Spinal cord (tissue), 10 donors: ENCODE measurements at places on chromosomes 12 and 14. TPM values are rescaled to one million over a fixed set of nuclear protein-coding genes. Genes with fewer than 3 reads are reported as not detected.

Gene TMEM229B
- 56.0 TPM for polyA plus RNA-seq

Gene SPIC
- polyA plus RNA-seq, result not detected

Gene HOXC12
- polyA plus RNA-seq, result not detected

Gene KCNC2
- 13.3 TPM for polyA plus RNA-seq

Gene RASSF9
- 3.0 TPM for polyA plus RNA-seq

Gene TTC6
- polyA plus RNA-seq, result 2.0 TPM

Gene DPPA3
- polyA plus RNA-seq, result not detected

Gene DHRS4L2
- polyA plus RNA-seq, result 17.0 TPM

Gene TAS2R50
- polyA plus RNA-seq, result 0.17 TPM

DNA sequence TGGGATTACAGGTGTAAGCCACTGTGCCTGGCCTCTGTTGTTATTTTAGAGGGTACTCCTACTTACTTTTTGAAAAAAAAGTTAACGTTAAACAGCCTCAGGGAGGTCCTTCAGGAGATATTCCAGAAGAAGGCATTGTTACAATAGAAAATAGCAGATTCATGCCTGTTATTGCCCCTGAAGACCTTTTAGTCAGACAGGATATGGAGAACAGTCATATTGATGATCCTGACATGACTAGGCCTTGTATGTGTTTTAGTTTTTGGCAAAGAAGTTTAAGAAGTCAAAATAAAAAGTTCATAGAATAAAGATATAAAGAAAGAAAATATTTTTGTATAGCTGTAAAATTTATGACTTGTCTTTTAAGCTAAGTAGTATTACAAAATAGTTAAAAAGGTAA lies 45.3 kb downstream of the WASHC3 start:
- H3K27me3 ChIP-seq, result no peaks in the 10 kb centered on the region
- no peak overlapping the region for H3K4me3 ChIP-seq
- H3K36me3 ChIP-seq, result no peaks in the 10 kb centered on the region
- H3K4me1 ChIP-seq, result no peaks in the 10 kb centered on the region

- no peaks in the 10 kb centered on the region for H3K36me3 ChIP-seq
- H3K27me3 ChIP-seq, result peaks cover 8% of the 10 kb centered on the region
- H3K4me3 ChIP-seq, result no peak overlapping the region
- no peak for DNase-seq
- no peak overlapping the region for H3K27ac ChIP-seq
- peaks cover 23% of the 10 kb centered on the region for H3K4me1 ChIP-seq
Observed at GRCh38 chr14:69553252-69553651, 21.4 kb downstream of the CCDC177 start.

GRCh38 chr12:123067654-123068053 lies 83.2 kb downstream of the PITPNM2 start:
- peaks cover 52% of the 10 kb centered on the region for H3K4me1 ChIP-seq
- no peak for DNase-seq
- H3K36me3 ChIP-seq, result peaks cover 5% of the 10 kb centered on the region
- H3K27ac ChIP-seq, result no peak overlapping the region

DNA sequence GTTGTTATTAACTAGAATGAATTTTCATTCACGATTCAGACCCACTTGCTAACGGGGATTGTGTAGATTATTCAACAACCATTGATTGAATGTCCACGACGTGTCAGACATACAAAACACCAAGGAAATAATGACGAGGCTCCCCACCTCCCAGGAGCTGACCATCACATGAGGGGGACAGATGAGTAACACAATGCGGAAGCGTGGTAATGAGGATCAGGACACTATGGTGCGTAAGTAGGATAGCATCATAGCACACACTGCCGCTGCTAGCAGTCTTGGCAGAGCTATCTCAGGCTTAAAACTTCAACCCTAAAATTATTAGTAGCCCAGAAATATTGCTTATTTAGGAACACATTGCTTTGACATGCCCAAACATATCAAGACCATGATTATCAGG lies 265.8 kb downstream of the EGLN3 start:
- peaks cover 3% of the 10 kb centered on the region for H3K36me3 ChIP-seq
- H3K27me3 ChIP-seq, result no peaks in the 10 kb centered on the region
- no peak overlapping the region for H3K27ac ChIP-seq
- H3K4me3 ChIP-seq, result no peak overlapping the region
- H3K4me1 ChIP-seq, result no peaks in the 10 kb centered on the region

GRCh38 chr12:29733060-29733459 lies 50.7 kb downstream of the TMTC1 start:
- no peak for DNase-seq
- H3K36me3 ChIP-seq, result peaks cover 2% of the 10 kb centered on the region
- H3K4me1 ChIP-seq, result no peaks in the 10 kb centered on the region
- H3K27me3 ChIP-seq, result no peaks in the 10 kb centered on the region
- no peak overlapping the region for H3K4me3 ChIP-seq

- no peaks in the 10 kb centered on the region for H3K27me3 ChIP-seq
- H3K4me1 ChIP-seq, result peaks cover 14% of the 10 kb centered on the region
- H3K4me3 ChIP-seq, result no peak overlapping the region
- DNase-seq, result no peak
Observed at GRCh38 chr14:34134484-34134883, 183.6 kb upstream of the EGLN3 start.

GRCh38 chr12:71011261-71011660 lies 90.7 kb upstream of the PTPRR start:
- H3K4me3 ChIP-seq, result no peak overlapping the region
- no peaks in the 10 kb centered on the region for H3K36me3 ChIP-seq
- no peak overlapping the region for H3K27ac ChIP-seq
- H3K27me3 ChIP-seq, result no peaks in the 10 kb centered on the region
- no peak for DNase-seq
- no peaks in the 10 kb centered on the region for H3K4me1 ChIP-seq

DNA sequence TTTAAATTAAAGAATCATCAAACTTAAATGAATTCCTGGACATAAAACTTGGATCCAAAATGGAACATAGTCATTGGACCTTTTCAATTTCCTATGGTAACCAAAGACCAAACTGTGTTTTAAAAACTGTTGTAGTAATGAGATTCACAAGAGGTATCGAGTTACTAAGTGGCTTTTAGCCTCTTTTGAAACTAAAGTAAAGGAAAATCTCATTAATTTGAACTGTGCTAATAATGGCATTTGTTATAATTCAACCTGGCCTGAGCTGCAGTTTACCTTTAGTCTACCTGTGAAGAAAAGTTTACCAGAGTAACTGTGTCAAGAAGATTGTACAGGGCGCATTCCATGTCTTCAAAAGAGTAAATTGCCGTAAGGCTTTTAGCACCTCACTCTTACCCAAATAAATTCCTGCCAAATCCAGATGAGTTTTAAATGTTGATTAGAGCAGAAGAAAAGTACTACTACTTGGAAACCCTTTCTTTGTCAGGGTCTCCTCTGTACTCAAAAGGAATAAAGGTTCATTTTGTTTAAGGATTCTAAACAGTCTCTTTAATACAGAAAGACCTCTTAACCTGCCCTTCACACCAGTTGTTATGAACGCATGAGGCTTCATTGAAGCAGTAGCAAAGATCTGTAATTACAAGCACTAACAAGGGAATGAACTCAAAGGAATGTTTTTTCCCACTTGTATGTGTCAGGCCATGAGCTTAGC lies 17.1 kb upstream of the MED13L start:
- H3K4me1 ChIP-seq, result peaks cover 5% of the 10 kb centered on the region
- no peaks in the 10 kb centered on the region for H3K27me3 ChIP-seq
- no peak for DNase-seq
- no peak overlapping the region for H3K4me3 ChIP-seq
- no peaks in the 10 kb centered on the region for H3K36me3 ChIP-seq

GRCh38 chr12:132926415-132926833 lies 29.7 kb downstream of the ZNF605 start:
- H3K36me3 ChIP-seq, result peaks cover 26% of the 10 kb centered on the region
- H3K4me1 ChIP-seq, result no peaks in the 10 kb centered on the region
- H3K4me3 ChIP-seq, result no peak overlapping the region
- no peak overlapping the region for H3K27ac ChIP-seq
- no peak for DNase-seq
- H3K27me3 ChIP-seq, result no peaks in the 10 kb centered on the region

DNA sequence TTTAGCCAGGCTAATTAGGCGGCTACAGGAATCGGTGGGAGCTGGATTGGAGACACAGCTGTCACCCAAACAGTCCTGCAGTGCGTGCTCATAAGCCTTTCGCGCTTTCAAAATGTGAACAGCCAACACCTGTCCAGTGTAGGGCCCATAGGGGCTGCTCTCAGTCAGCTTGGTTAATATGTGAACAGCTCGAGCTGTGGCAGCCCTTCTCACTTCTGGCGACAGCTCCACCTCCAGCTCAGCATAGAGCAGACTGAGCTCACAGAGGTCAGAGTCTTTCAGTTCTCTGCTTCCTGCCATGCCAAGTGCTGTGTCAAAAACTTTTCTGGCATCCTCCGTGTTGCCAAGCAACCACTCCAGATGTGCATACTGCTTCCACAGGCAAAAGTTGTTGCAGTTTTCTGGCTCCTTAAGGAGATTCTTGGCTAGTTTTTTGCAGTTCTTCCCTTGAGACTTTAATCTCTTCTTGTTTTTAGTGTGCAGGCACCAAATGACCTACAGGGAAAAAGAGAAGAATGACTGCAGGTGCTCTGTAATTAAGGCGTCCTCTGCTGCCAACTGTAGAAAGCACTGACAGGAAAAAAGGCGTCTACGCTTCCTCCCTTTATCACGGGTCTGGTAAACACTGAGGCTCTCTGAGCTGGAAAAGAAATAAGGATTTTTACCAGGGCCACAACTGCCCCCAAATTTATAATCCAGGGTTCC lies 32.5 kb downstream of the PSMC1 start:
- H3K27me3 ChIP-seq, result no peaks in the 10 kb centered on the region
- H3K4me1 ChIP-seq, result peaks cover 19% of the 10 kb centered on the region
- peaks cover 53% of the 10 kb centered on the region for H3K36me3 ChIP-seq

DNA sequence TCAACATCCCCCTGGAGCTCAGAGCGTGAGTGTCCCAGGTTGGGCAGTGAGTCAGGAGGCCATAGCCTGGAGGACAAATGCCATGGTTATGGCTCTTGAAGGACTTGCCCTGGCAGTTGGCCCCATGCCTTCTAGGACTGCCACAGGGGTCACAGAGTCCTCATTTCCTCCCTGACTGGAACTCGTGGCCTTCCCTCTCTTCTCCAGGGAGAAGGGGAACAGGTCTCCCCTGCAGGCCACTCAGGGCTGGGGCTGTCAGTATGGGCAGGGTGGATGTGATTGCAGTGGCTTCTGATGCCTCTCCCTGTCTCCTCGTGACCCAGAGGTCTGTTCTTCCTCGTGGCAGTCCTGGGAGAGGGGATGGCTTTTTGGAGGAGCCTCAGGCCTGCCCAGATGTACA lies 70.7 kb downstream of the ADCK1 start:
- H3K36me3 ChIP-seq, result peaks cover 7% of the 10 kb centered on the region
- no peak for DNase-seq
- no peaks in the 10 kb centered on the region for H3K27me3 ChIP-seq
- H3K4me1 ChIP-seq, result peaks cover 6% of the 10 kb centered on the region
- no peak overlapping the region for H3K27ac ChIP-seq
- no peak overlapping the region for H3K4me3 ChIP-seq

- peak overlapping the region; percentile 58 for H3K27ac ChIP-seq
- H3K36me3 ChIP-seq, result no peaks in the 10 kb centered on the region
- peak overlapping the region; percentile 14 for H3K4me3 ChIP-seq
Observed at GRCh38 chr12:116657921-116658495, 79.9 kb downstream of the SPRING1 start.

GRCh38 chr12:3127832-3128231 lies 50.7 kb downstream of the TSPAN9 start:
- no peak overlapping the region for H3K27ac ChIP-seq
- H3K4me3 ChIP-seq, result no peak overlapping the region
- no peaks in the 10 kb centered on the region for H3K27me3 ChIP-seq
- no peaks in the 10 kb centered on the region for H3K36me3 ChIP-seq
- peaks cover 20% of the 10 kb centered on the region for H3K4me1 ChIP-seq
- no peak for DNase-seq

DNA sequence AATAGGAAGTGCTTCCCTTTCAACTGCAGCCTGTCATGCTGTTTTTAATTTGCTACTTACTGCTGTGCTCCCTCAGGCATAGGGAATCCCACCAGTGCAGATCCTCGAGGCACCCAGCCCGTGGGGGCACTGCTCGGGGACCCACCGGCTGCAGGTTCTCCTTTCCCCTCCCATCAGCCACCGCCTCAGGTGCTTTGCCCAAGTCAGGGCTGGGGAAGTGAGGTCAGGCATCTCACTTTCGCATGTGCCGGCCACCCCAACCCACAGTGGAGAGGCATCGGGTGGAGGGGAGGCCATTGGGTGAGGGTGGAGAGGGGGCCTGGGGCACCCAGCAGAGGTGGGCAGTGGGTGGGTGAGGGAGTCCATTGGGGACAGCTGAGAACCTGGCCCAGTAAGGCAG lies 41.9 kb upstream of the MAX start:
- no peak for DNase-seq
- no peaks in the 10 kb centered on the region for H3K4me1 ChIP-seq
- no peaks in the 10 kb centered on the region for H3K36me3 ChIP-seq
- H3K27ac ChIP-seq, result no peak overlapping the region

- H3K4me1 ChIP-seq, result peaks cover 95% of the 10 kb centered on the region
- no peak overlapping the region for H3K4me3 ChIP-seq
- H3K36me3 ChIP-seq, result peaks cover 15% of the 10 kb centered on the region
Observed at GRCh38 chr12:113244047-113244460, 22.8 kb downstream of the TPCN1 start.

- H3K4me3 ChIP-seq, result no peak overlapping the region
- H3K36me3 ChIP-seq, result no peaks in the 10 kb centered on the region
- no peaks in the 10 kb centered on the region for H3K27me3 ChIP-seq
- no peak for DNase-seq
- no peaks in the 10 kb centered on the region for H3K4me1 ChIP-seq
Observed at GRCh38 chr12:68957273-68957672, 24.3 kb upstream of the CPM start.

GRCh38 chr14:81565441-81566290 lies 32.0 kb upstream of the SEL1L start:
- H3K36me3 ChIP-seq, result no peaks in the 10 kb centered on the region
- DNase-seq, result peak; percentile 92
- H3K27ac ChIP-seq, result no peak overlapping the region
- H3K4me1 ChIP-seq, result no peaks in the 10 kb centered on the region
- H3K27me3 ChIP-seq, result no peaks in the 10 kb centered on the region
- H3K4me3 ChIP-seq, result no peak overlapping the region

DNA sequence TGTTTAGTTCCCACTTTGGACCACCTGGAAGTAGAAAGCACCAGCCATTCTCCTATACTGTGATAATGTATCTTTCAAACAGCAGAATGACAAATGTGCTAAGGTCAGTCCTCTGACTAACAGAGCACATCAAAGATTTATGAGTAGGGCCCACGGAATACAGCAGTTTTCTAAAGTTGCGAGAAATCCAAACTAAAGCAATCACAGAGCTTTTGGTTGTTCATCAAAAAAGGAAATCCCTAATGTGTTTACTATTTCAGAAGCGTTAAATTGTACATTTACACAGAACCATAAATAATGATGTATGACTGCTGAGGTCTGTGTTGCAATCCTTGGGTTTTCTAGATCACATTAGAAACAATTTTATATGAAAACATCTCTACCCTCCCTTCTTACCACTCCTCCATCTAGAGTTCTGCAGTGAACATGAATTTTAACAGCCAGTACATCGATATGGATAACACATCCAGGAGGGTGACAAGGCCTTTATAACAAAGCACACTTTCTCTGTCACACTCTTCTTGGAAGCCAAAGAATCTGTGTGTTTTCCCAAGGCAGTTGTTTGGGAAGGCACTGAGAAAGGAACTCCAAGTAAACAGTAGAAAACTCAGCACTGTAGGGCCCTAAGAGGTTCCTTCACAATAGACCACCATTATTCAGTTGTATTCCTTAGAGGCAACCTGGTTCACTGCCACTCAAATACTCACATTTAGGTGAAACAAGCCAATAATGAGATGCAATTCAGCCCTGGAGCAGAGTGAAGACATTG lies 7.3 kb downstream of the KITLG start:
- no peak for DNase-seq
- H3K4me3 ChIP-seq, result no peak overlapping the region
- H3K36me3 ChIP-seq, result no peaks in the 10 kb centered on the region
- no peak overlapping the region for H3K27ac ChIP-seq

GRCh38 chr12:122028165-122028904 lies 6.7 kb downstream of the BCL7A start:
- no peaks in the 10 kb centered on the region for H3K27me3 ChIP-seq
- H3K4me3 ChIP-seq, result no peak overlapping the region
- H3K4me1 ChIP-seq, result peaks cover 72% of the 10 kb centered on the region
- peak; percentile 68 for DNase-seq
